ENCODE measurements at places on chromosomes 2 and 18.

DNA sequence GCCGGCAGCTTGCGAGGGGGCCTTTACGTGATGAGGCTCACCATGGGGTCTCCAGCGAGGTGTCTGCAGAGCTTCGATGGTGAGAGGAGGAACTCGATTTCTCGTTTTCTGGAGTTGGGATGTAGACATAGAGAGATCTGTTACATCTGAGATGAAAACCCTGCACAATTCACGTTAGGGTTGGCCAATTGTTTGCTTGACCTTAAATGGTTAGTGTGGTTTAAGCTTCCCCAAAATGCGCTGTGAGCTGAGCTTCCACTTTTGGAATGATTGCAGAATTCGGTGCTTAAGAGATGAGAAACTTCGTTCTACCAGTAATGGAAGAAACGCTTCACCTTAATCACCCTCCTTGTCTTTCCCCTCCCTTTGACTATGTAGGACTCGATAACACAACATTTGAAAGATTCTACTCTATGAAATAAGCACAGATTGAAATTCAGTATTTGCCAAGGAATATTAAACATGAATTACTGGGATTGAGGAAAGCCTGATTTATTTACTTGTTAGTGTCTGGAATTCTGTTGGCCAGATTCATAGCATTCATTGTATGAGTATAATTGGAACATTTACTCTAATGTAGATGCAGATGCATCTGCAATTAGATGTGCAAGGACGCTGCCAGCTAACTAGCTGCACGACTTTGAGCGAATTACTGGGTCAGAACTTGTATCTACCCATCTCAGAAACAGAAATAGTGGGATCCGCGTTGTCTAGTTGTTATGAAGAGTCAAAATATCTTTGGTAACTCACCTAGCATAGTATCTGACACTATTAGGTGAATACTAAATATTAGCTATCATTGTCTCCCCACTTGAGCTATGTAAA is 1.6 kb upstream of the KLF7 start:
- no peak for DNase-seq

DNA sequence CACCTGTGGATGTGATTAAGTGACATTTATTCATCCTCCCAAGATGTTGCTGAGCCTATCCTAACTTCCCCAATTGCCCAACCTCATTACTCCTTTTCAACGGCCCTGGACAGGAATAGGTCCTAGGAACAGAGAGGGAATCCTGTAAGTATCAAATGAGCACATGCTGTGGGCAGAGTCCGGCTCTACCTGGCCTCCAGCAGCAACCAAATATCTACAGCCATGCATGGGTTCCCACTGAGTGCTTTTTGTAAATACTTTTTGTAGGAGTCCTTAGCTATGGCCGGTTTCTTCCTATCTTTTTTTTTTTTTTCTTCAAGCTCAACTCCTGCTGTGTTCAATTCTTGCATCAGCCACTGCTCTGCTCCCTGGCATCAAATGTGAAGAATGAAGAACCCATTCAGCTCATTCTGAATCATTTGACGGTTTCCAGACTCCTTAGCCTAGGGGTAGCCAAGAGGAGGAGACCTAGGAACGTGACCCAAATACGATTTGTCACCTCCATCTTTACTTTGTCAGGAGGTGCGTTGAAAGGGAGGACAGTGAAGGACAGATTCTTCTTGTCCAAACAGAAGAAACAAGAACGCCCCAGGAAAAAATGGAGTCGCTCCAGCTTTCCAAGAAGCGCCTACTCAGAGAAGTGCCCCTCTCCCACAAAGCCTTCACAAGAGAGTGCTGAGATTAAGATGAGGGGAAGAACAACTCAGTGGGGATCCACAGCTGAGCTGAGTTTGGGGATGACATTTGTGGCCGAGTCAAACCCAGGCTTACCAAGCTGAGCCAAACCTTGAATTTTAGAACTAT is 46.7 kb upstream of the LCLAT1 start:
- DNase-seq = no peak

- no peak for DNase-seq
Measured at GRCh38 chr2:118128826-118129225, 40.6 kb downstream of the INSIG2 start.

GRCh38 chr2:144832048-144832447 is 312.1 kb upstream of the ZEB2 start:
- DNase-seq = no peak

DNA sequence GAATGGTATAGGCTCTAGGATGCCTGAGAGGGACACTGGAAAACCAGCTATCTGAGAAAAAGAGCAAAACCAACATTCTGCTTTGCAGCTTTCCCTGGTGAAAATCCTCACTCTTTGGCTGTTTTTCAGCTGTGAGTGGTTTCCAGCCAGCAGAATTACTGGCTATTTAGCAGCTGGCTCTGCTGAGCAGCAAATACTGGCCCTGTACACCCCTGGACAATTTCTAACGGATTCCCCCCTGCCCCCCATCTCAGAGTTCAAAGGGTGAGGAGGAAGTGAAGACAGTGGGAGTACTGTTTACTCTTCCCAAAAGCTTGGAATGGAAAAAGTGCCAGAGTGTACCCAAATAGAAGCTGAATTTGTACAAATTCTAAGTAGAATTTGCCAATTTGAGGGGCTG is 26.1 kb upstream of the IMP4 start:
- no peak for DNase-seq

- no peak for DNase-seq
Measured at GRCh38 chr2:24918326-24919036, 1.6 kb downstream of the ADCY3 start.

GRCh38 chr2:226185616-226186211 is 613.9 kb downstream of the IRS1 start:
- DNase-seq = no peak

DNA sequence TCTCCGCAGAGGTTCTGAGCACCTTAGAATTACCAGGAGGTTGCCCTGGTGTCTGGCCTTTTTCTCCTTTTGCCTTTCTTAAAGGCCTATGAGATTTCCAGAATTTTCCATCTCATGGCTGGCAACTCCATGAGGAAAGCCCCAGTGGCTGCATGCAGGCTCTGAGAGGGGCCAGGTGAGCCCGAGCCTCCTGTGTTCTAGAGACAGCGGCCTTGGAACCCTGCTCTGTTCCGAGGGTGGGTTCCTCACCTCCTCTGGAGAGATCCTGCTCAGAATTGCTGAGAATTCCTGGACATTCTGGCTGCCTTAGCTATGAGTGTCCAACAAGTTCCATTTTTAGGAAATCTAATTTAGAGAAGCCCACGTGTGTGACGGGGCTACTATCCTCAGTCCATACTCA is 35.7 kb upstream of the HPCAL1 start:
- no peak for DNase-seq

DNA sequence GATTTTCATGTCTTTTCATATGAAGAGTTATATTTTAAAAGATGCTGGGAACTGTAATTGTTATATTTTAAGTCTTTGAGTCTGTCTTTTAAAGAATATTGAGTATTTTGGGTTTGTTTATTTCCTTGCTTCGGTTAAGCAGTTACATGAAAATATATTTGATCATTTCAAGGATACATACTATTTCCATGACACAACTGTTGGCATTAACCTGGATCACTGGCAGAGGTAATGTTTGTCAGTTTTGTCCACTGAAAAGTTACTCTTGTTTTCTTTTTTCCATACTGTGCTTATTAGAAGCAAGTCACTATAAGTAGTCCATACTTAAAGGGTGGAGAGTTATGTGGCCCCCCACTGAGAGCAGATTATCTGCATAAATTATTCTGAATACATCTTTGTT is 1142.0 kb upstream of the TMEFF2 start:
- DNase-seq = no peak

GRCh38 chr2:175855236-175855635 is 146.8 kb downstream of the LNPK start:
- no peak for DNase-seq

- no peak for DNase-seq
Measured at GRCh38 chr2:143603035-143603655, 473.9 kb downstream of the ARHGAP15 start.

DNA sequence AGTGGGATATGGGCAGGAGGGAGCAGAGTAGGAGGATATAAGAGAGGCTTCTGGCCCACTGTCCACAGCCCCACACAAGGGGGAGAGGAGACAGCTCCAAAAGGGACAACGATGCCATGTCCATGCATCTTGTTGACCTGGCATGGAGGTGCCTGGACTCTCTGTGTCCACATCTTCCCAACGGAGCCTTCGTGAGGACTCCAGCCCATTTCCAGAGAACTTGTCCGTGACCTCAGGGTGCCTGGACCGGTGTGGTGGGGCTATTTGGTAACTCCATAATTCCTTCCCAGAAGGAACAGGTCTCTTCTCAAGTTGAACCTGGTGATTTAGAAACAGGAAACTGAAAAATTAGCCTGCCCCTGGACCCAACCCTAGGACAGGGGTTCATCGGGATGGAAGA is 133.9 kb downstream of the CYP26B1 start:
- DNase-seq = no peak

DNA sequence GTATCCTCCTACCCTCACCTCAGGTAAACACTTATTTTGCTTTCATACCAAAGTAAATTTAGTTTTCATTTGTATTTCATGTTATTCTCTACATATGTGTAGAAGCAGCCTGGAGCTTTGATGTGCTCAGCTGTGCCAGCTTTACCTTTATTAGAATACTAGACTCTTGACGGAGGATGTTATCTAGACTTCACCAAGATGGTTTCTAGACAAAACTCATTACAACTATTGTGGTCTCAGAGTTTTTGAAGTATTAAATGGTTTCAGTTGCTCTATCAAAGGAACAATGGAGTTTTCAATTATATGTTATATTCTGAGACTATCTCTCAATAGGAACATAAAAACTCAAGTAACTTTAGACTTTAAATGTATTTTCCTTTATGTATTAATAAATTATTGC is 5.0 kb upstream of the IL18RAP start:
- no peak for DNase-seq

GRCh38 chr2:52805901-52806410 is 961.6 kb upstream of the CHAC2 start:
- DNase-seq = no peak

DNA sequence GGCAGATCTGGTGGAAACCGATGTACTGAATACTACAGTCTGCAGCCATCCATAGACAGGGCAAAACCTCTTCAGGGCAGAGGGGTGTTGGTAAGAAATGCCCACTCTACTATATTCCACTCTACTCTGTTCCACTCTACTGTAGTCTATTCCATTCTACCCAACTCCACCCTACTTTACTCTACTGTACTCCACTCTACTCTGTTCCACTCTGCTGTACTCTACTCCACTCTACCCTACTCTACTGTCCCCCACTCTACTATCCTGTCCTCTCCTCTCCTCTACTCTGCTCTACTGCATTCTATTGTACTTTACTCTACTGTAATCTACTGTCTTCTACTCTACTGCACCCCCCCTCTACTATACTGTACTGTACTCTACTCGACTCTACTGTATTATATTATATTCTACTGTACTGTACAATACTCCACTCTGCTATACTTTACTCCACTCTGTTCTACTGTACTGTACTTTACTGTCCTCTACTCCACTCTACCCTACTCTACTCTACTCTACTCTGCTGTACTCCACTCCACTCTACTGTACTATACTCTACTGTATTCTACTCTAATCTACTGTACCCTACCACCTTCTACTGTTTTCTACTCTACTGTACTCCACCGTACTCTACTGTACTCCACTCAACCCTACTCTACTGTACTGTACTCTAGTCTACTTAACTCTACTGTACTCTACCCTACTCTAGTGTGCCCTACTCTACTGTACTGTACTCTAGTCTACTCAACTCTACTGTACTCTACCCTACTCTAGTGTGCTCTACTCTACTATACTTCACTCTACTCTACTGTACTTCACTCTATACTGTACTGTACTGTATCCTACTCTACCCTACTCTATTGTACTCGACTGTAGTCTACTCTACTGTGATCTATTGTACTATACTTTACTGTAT is 17.0 kb upstream of the FOXI3 start:
- no peak for DNase-seq

DNA sequence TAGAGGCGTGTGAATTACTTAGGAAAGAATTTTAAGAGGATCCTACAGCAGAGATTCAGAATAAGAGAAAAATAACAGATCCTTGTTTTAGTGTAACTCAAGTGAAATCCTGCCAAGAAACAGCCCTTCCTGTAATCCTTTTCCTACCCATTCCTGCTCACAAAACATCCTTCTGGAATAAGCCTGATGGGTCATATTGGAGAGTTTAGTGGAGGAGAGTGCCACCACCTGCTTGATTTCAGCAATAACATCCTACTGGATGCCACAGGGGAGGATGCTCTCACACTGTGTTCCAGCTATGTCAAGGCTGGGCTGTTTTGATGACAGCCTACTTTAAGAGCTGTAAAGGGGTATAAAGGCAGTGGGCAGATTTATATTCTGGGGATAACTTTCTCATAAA is 54.8 kb upstream of the CCDC178 start:
- DNase-seq = no peak

- DNase-seq = no peak
Measured at GRCh38 chr18:154151-154550, 4.2 kb upstream of the USP14 start.

- DNase-seq = no peak
Measured at GRCh38 chr2:141055531-141055930, 1075.3 kb downstream of the LRP1B start.

DNA sequence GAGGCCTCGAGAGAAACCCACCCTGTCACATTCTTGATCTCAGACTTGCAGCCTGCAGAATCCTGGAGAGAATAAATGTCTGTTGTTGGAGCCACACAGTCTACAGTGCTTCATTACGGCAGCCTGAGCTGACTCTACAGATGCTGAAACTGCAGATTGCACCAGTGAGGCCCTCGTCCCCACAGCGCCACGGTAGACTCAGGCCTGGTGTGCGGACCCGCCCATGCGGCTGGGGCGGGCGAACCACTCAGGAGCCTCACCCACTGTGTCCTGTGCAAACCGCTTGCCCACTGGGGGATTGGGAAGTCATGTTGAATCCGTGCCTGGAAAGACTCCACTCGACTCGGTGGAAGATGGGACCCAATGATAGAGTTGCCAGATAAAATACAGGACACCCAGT is 125.2 kb upstream of the COPS8 start:
- DNase-seq = no peak

DNA sequence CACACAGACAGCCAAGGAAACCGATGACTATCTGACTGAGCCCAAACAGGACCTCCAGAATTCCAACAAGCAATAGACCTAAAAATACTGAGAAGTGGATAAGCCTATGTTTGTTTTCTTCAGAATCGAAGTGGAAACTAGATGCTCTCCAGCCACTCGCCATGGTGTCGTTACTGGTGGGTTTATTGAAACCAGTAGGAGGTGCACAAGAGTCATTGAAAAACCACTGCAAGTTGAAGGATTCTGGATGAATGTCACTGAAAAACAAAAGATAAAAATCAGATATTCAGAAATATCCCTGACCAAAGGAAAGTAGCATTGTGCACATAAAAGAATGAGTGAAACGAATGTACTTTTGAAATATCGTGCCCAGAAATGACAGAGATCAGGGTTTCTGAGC is 15.3 kb downstream of the TM4SF20 start:
- DNase-seq = no peak

DNA sequence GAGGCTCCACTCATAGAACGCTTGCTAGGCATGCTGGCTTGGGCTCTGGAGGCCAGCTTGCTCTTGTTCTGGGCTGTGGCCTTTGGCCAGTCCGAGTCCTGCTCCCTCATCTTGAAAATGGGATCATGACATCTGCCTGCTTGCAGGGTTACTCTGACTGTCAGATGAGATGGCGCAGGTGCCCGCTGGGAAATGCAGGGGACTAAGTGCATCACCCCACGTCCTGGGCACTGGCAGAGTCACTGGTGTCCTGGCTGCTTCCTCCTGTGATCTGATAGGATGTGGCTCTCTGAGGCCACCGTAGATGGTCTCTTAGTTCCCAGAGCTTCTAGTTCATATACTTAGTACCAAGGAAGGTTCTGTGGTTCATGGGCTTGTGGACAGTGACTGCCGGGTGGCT is 18.5 kb downstream of the LDLRAD4 start:
- no peak for DNase-seq

Measured in stimulated activated CD8-positive, alpha-beta memory T cell treated with anti-CD3 and anti-CD28 coated beads, Interleukin-7, amount 100 ng/mL, for 48 hours (primary cell).